ENCODE measurements at places on chromosomes 6 and 20.

DNA sequence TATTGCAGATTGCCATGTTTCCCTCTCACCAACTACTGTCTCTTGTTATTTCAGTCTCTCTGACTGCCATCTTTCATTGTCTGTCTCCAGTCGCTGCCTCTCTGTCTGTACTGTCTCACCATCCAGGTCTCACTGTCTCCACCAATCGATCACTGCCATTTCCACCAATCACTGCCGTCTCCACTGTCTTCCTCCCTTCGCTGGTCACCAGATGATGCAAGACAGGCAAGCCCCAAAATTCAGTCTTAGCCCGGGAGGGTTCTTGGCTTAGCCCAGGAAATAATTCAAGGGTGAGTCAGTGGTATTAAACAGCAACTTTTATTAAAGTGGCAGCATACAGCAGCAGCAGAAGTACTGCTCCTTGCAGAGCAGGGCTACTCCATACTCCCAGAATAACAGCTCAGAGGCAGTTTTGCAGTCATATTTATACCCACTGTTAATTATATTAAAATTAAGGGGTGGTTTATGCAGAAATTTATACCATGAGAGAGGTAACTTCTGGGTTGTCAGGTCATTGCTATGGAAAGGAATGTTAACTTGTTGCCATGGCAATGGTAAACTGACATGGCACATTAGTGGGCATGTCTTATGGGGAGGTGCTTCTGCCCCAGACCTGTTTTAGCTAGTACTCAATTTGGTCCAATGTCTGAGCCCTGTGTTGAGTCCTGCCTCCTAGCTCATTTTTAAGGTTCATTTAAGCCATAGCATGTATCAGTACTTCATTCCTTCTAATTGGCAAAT is 23.0 kb upstream of the ECHDC1 start:
- peak; percentile 94 for DNase-seq

DNA sequence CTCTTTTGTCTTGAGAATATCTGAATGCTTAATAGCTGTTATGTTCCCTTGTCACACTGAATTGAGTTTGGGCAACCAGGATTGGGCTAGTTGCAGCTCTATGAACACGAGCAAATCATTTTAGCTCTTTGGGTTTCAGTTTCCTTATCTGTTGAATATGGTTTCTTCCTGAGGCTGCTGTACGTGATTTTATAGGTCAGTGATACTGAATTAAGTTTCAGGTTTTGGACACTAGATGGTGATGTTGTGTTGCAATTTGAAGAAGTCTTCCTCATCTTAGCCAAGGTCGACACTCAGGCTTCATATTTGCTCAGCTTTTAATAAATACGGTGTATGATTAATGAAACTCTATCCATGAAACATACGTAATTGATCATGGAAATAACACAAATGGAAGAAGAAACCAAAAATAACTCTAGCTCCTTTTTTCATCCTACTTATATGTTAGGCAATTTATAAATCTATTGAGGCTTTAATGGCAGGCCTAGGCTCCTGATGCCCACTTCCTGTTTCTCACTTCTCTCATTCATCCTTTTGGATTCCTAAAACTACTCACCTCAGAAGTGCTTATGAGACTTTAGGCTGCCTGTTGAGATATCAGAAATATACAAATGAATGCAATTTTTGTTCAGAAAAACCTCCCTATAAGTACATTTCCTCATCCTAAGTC is 354.1 kb upstream of the MAP3K7 start:
- DNase-seq = peak; percentile 43

- no peak for DNase-seq
Measured at GRCh38 chr6:106513808-106514582, 115.3 kb downstream of the RTN4IP1 start.

DNA sequence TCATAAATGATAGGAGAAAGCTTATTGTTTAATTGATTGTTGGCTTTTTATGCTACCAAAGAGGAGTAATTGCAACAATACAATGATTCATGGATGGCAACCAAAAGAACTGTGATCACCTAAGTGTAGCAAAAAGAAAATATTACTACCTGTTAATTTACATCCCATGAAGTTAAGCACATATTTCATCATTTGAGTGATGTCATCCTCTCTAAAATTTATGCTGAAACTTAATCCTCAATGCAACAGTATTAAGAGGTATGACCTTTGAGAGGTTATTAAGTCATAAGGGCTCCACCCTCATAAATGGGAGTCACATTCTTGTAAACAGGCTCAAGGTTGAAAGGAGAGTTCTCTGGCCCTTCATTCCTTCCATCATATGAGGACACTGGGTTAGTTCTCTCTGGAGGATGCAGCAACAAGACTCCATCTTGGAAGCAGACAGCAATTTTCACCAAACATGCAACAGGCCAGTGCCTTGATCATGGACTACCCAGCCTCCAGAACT is 190.6 kb upstream of the GRIK2 start:
- DNase-seq = no peak

DNA sequence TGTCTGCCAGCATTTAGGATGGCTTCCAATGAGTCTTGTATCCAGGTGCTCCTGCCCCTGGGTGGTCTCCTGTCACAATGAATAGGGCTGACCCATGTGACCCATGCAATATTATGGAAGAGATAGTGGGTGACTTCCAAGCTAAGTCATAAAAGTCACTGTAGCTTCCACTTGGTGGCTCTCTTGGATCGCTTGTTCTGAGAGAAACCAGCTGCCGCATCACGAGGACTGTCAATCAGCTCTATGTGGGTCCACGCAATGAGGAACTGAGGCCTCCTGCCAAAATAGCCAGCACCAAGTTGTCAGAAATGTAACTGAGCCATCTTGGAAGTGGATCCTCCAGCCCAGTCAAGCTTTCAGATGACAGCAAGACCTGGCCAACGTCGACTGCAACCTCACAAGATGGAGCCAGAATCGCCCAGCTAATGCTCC is 14.9 kb upstream of the MATN4 start:
- DNase-seq = no peak

Measured in adipocyte (in vitro differentiated cells).